ENCODE measurements at places on chromosomes 4 and X. TPM values are rescaled to one million over a fixed set of nuclear protein-coding genes. Genes with fewer than 3 reads are reported as not detected.

Gene MAB21L2
- 0.13 TPM for total RNA-seq

Gene CLNK
- total RNA-seq = not detected

Gene CENPI
- total RNA-seq = 4.9 TPM

- peak; percentile 68 for DNase-seq
These were observed 660 bp downstream of the WWC2 start for GRCh38 chr4:183099537-183100297.

GRCh38 chrX:18692541-18692940 lies 14.9 kb upstream of the PPEF1 start:
- DNase-seq = no peak

GRCh38 chr4:38581426-38582106 lies 82.4 kb upstream of the KLF3 start:
- no peak for DNase-seq

Gene PLXNB3
- total RNA-seq = 73.1 TPM

Gene RASSF6
- not detected for total RNA-seq

GRCh38 chr4:71201817-71202576 lies 136.8 kb upstream of the SLC4A4 start:
- no peak for DNase-seq
